Spleen (tissue), 13 donors: ENCODE measurements at places on chromosomes 4 and X. TPM values are rescaled to one million over a fixed set of nuclear protein-coding genes. Genes with fewer than 3 reads are reported as not detected.

GRCh38 chr4:66567551-66567950 lies 897.3 kb upstream of the EPHA5 start:
- H3K27me3 ChIP-seq: no peaks in the 10 kb centered on the region
- no peak for DNase-seq

Gene FHIP1A
- 1.9 TPM for total RNA-seq

GRCh38 chr4:7971159-7971631 lies 31.5 kb upstream of the AFAP1 start:
- DNase-seq: no peak
- no peak overlapping the region for H3K4me3 ChIP-seq
- no peaks in the 10 kb centered on the region for H3K27me3 ChIP-seq
- peak overlapping the region; percentile 82 for H3K27ac ChIP-seq
- H3K36me3 ChIP-seq: no peaks in the 10 kb centered on the region

- no peaks in the 10 kb centered on the region for H3K27me3 ChIP-seq
- H3K4me1 ChIP-seq: peaks cover under 1% of the 10 kb centered on the region
- H3K36me3 ChIP-seq: no peaks in the 10 kb centered on the region
- no peak overlapping the region for H3K27ac ChIP-seq
These were observed 245.1 kb downstream of the PTTG2 start for GRCh38 chr4:38205261-38205660.

GRCh38 chr4:86717651-86718050 lies 123.5 kb downstream of the PTPN13 start:
- H3K36me3 ChIP-seq: no peaks in the 10 kb centered on the region
- H3K27me3 ChIP-seq: no peaks in the 10 kb centered on the region
- H3K27ac ChIP-seq: no peak overlapping the region
- H3K4me3 ChIP-seq: no peak overlapping the region

GRCh38 chr4:25773358-25773757 lies 89.4 kb downstream of the SEL1L3 start:
- H3K4me1 ChIP-seq: no peaks in the 10 kb centered on the region
- H3K36me3 ChIP-seq: peaks cover 20% of the 10 kb centered on the region
- no peak overlapping the region for H3K4me3 ChIP-seq
- DNase-seq: no peak
- H3K27ac ChIP-seq: no peak overlapping the region
- H3K27me3 ChIP-seq: no peaks in the 10 kb centered on the region

Gene FAM133A
- total RNA-seq: not detected

Gene USO1
- total RNA-seq: 51.9 TPM

DNA sequence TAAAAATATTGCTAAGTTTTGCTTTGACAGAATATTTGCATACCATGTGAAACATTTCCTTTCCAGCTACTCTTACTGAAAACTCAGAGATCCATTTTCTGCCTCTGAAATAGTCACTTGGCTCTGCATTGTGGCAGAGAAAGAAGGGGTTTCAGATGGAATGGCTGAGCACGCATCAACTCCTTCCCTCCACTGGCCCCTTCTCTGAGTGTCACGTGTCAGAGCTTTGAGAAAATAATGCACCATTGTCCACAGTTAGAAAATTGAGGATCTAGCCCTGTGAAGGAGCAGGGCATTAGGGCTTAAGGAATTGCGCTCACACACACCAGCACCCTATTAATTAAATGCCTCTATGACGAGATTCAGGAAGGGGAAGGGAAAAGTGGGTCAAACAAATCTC lies 78.8 kb upstream of the FAT4 start:
- no peaks in the 10 kb centered on the region for H3K4me1 ChIP-seq
- H3K27me3 ChIP-seq: no peaks in the 10 kb centered on the region
- no peak overlapping the region for H3K27ac ChIP-seq
- no peak for DNase-seq

GRCh38 chr4:165312506-165312905 lies 15.0 kb upstream of the MSMO1 start:
- no peak overlapping the region for H3K27ac ChIP-seq
- H3K4me3 ChIP-seq: no peak overlapping the region
- no peaks in the 10 kb centered on the region for H3K27me3 ChIP-seq
- H3K4me1 ChIP-seq: no peaks in the 10 kb centered on the region
- H3K36me3 ChIP-seq: peaks cover 31% of the 10 kb centered on the region
- no peak for DNase-seq

Gene DDX53
- not detected for total RNA-seq

GRCh38 chr4:77927991-77928925 lies 65.6 kb downstream of the MRPL1 start:
- no peak overlapping the region for H3K4me3 ChIP-seq
- H3K4me1 ChIP-seq: no peaks in the 10 kb centered on the region
- H3K36me3 ChIP-seq: no peaks in the 10 kb centered on the region
- DNase-seq: no peak

DNA sequence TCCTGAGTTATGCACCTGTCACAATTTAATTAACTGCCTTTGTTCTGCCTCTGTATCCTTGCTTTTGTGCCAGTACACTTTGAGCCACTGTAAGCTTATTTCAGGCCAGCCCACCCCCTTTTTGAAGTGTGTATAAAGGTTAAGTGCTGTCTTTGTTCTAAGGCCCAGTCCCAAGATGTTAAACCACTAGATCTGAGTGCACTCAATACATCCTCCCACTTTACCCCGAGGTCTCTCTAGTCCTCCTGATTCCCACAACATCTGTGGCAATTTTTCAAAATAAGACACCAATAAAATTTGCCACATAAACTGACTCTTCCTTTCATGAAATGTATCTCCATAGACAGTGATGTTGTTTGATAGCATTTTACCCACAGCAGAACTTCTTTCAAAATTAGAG lies 124.1 kb upstream of the SPIN4 start:
- no peak overlapping the region for H3K4me3 ChIP-seq
- no peaks in the 10 kb centered on the region for H3K27me3 ChIP-seq
- no peak overlapping the region for H3K27ac ChIP-seq
- H3K4me1 ChIP-seq: no peaks in the 10 kb centered on the region

DNA sequence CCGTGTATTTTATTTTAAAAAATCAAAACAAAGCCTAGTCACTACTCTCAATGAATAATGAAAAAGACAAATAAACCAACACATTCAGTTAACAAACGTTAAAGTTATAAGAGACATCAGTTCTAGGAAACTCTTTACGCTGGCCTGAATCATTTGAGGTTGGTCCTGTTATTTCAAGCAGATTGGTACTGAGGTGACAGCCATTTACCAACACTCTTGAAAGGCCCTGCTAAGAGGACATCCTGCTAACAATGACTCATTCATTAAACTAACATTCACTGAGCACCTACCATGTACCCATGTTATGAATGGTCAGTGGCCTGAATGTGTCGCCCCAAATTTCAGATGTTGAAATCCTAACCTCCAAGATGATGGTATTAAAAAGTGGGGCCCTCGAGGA lies 57.1 kb upstream of the ADGRG2 start:
- H3K4me3 ChIP-seq: no peak overlapping the region
- DNase-seq: no peak
- H3K27ac ChIP-seq: no peak overlapping the region
- H3K4me1 ChIP-seq: no peaks in the 10 kb centered on the region

- H3K27me3 ChIP-seq: no peaks in the 10 kb centered on the region
- no peak overlapping the region for H3K27ac ChIP-seq
- H3K4me3 ChIP-seq: no peak overlapping the region
These were observed 144.3 kb downstream of the RTL3 start for GRCh38 chrX:78514852-78515251.
